Fibroblast of skin of abdomen (primary cell): ENCODE measurements at places on chromosomes 6 and 20.

DNA sequence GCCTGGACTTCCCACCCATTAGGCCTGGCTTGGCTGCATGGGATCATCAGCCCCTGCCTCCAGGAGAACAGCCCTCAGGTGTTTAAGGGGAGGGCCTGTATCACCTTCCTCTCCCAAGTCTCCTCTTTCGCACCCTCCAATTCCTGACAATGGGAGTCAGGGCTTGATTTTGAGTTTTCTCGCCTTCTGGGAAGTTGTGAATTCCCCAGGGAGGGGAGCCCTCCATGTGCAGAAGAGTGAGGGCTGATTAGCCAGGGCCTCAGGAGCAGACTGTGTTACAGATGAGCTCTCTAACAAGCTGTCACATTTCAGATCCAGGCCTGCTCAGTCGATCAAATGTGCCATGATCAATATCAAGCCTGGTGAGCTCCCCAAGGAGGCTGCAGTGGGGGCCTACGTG, 42.4 kb downstream of the CNBD2 start:
- no peak for DNase-seq

DNA sequence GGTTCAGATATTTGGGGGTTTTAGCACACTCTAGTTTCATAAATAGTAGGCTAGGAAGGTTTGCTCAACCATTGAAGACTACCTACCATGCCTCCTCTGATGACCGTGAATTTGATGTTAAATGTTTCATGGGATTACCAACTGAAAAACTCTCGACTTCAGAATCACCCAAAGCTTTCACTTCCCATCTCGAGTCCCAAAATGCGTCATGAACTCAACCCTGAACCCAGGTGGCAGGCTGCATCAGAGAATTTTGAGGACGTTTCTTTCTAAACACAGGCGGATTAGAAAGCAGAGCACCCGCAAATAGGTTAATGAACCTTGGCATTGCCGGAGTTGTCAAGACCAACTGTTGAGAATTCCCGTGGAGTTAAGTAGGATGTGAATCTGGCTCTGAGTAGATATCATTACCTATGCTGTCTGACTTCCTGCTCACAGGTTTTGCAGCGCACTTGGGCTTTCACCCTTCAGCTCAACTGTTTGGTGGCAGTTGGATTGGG, 98.4 kb upstream of the ADTRP start:
- no peak for DNase-seq

DNA sequence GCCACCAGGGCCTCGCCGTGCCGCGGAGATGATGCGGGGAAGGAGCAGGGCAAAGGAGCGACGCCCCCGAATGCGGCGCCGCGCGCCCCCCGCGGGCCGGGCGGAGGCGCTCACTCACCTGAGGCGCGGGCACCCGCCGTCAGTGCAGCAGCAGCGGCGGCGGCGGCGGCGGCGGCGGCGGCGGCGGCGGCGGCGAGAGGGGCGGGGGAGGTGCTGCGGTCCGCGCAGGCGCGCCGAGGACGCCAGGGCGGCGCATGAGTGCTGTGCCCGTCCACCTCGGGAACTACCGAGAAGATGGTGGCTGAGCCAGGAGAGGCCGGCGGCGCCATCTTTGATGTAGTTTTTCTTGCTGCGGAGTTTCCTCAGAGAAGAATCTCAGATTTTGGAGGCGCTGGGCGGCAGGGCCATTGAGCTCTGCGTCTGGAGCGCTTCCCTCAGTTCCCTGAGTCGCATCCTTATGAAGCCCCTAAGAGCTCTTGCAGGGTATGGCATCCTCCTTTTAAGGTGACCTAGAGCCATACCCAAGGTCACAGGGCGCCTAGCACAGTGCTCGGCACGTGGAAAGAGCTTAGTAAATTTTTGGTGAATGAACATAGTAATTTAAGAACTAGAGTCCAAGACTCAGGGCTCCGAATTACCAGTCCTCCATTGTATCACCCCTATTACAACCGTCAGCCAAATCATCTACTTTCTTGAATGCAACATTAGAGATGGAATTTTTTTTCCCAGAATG, at the start of gene NDRG3:
NDRG3 (minus strand) TSS at position 164 of the 733 bp plus-strand sequence. CDS start 24,355 bp downstream, outside the sequence.
- DNase-seq = peak; percentile 93

GRCh38 chr20:2152317-2152716, 50.7 kb downstream of the STK35 start:
- no peak for DNase-seq

GRCh38 chr20:53247468-53248103, 275.4 kb downstream of the TSHZ2 start:
- no peak for DNase-seq

GRCh38 chr6:71496018-71496721, 207.6 kb downstream of the OGFRL1 start:
- no peak for DNase-seq

GRCh38 chr6:31680226-31681134, at the start of gene LY6G5C:
TSS of gene LY6G5C (minus strand) at chr6:31681067. CDS start at chr6:31680373, 694 bp downstream.
- peak; percentile 82 for DNase-seq

- no peak for DNase-seq
Measured at GRCh38 chr20:63829603-63829944, 1.5 kb downstream of the ZBTB46 start.

GRCh38 chr6:11028959-11029358, 15.1 kb downstream of the ELOVL2 start:
- DNase-seq = no peak

DNA sequence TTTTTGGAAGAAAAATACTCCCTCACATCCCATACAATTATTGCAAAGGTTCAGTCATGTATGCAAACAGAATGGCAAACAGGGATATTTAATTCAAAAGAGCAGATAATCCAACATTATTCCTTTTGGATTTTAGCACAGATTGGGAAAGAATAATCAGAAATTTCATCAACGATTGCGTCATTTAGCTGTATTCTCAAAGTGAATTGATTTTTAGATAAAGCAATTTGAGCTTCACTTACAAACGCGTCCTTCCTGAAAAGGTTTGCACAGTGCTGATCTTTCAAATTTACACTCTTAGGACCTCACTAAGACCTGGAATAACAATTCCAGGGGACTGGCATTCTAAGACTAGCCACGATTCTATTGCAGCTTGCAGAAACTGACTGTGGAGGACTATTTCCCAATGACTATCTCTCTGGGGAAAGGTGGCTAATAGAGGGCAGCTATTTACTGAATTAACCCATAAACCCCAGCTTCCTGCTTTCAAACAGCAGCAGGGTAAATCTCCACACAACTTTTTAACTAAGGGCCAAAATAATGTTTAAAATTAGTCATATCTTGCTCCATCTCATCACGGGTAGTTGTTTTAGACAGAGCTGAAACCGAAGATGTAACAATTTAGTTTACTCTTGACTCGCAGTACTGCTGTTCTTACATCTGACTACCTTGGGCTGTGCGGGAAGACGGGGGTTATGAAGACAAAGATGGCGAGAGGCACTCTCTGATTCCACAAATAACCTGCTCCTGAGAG, 131.2 kb upstream of the FAM184A start:
- DNase-seq = no peak

DNA sequence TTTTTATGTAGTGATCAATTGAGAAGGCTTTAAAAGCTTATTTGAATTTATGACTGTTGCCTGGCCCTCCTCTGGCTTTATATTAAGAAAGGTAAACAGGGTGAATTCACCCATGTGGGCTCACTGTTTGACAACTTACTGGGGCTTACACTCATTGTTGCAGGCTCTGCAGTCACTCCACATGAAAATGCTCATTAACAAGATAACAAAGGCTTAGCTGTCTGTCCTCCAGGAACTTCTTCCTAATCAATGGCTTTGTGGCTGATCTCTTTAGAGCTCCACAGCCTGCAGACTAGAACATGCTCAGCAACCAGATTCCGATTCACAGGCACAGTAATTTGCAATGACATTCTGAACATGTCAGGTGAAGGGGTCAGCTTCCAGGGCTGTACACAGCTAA, 323.2 kb upstream of the MAN1A1 start:
- DNase-seq = no peak

DNA sequence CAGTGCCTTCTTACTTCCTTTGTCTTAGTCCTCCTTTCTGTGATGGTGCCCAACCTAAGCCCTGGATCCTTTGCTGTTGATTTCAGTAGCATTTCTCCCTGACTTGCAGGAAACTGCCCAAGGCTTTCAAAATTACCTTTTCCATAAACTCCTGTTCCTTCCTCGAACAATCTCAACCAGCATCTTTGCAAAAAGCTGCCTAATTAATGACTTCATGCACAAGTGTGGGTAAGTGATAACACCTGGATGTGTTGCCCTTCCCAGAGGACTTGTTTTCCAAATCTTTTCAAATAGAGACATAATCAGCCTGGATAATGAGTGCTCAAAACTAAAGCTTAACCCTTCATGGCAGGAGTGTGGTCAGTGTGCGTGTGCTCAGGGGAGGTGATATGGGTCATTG, 118.0 kb downstream of the PCSK2 start:
- peak; percentile 4 for DNase-seq

- no peak for DNase-seq
Measured at GRCh38 chr20:53141201-53142050, 169.3 kb downstream of the TSHZ2 start.

GRCh38 chr6:14488180-14488579, 370.6 kb downstream of the CD83 start:
- no peak for DNase-seq

DNA sequence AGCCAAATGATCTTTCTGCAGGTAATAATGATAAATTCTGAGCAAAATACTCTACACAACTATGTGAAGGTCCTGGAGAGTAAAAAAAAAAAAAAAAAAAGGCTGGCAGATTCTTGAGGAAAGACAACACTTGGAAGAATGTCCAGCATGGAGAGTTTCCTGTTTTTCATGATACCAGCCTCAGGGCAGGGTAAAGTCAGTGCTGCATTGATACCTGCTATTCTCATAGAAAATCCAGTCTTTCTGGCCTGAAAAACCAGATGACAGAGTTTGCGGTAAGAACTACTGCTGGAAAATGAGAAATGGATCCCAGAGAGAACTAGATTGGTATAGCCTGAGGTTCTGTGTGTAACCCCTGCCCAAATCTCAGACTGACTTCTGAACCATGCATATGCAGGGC, 89.1 kb downstream of the AFG1L start:
- no peak for DNase-seq

DNA sequence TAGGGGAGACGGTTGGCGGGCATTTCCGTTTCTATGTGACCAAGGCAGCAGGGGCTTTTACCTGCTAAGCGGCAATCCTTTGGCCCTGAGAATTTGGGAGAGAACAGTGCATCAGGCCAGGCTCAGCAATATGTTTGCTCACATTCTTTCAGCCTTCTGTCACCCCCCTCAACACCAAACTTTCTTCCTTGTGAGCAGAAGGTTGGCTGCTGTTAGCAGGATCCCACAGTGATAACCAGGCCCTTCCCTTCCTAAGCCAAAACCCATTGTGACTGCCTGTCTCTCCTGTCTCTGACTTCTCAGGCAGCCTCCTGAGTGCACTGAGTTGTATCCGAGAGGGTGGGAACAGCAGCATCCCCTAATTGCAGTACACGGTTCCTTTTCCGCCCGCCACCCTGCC, 43.7 kb downstream of the STK35 start:
- DNase-seq = no peak

GRCh38 chr20:62938105-62938888, at the start of gene GID8:
TSS of gene GID8 (plus strand) at chr20:62938147. CDS start at chr20:62941503, 3,356 bp downstream.
- peak; percentile 35 for DNase-seq

DNA sequence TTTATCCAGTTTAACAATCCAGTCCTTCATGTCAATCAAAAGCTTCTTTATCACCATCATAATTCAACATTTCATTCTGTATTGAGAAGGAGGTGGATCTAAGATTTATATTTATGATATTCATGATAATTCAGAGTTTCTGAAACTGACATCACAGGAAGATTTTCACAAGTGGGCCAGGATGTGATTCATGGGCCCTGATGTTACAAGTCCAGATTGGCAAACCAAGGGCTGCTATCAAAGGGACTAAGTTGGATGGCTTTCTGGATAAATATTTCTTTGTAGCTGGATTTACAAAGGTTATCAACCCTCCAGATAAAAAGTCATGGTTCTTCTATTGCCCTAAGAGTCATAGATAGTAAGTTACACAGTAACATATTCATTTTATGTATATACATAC, 866.5 kb downstream of the KIF16B start:
- no peak for DNase-seq

GRCh38 chr6:34485321-34486060, 19.6 kb downstream of the PACSIN1 start:
- no peak for DNase-seq

- no peak for DNase-seq
Measured at GRCh38 chr6:14591998-14592397, 474.4 kb downstream of the CD83 start.

- peak; percentile 97 for DNase-seq
Measured at GRCh38 chr6:4732691-4733315, 43.4 kb upstream of the CDYL start.

DNA sequence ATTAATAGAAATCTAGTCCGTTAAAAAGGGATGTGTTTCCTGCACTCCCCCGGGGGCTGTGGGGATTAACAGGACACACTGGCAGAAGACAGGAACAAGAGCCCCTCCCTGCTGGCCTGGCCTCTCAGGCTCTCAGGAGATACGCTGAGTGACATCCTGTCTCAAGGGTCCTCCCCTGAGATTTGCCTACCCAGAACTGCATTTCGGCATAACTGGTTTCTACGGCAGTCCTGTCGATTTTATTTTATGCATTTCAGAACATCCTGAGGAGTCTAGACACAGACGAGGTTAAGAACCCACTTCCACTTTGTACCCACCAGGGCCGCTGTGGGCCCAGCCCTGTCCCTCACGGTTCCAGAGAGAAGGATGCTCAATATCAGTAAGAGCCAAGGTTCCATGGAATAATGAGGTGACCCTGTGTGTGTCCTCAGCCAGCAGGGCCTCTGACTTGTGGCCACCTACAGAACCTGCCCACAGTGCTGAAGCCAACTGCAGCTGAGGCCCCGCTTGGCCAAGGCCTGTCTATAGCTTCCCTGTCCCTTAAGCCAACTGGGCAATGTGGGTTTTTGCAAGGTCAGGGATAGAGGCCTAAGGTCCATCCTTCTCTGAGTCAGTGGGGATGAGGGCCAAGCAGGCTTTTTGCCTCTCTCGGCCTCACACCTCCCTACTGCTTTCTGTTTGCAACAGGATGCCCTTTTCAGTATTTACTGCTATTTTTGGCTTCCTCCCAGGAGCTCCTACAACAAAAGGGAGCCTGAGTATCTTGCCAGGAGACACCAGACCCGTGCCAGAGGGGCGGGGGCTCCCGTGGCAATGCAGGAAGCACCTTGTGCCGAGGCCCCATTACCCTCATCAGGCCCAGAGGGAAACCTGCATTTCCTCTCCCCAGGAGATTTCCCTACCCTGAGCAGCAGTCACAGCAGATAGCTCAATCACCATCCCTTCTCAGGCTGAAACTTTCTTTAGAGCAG, 14.7 kb downstream of the UQCC2 start:
- no peak for DNase-seq
